ENCODE measurements at places on chromosomes 13 and 19.

DNA sequence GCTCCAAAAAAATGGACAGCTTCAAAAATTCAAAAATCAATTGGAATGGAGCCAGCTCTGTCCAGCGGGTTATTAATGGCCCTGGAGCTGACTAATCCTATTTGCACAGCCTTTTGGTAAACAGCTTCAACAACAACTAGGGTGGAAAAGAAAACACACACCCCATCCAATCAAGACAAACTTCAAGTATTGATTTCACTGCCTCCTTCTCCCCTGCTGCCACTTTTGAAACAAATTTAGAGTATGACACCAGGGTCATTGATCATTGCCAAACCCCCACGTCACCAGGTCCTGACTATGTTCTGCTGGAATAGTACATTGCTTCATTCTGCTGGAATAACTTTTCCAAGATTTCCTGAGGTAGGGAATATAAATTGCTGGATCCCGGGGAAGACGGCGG, 56.8 kb upstream of the GTF3A start:
- no peak for DNase-seq

DNA sequence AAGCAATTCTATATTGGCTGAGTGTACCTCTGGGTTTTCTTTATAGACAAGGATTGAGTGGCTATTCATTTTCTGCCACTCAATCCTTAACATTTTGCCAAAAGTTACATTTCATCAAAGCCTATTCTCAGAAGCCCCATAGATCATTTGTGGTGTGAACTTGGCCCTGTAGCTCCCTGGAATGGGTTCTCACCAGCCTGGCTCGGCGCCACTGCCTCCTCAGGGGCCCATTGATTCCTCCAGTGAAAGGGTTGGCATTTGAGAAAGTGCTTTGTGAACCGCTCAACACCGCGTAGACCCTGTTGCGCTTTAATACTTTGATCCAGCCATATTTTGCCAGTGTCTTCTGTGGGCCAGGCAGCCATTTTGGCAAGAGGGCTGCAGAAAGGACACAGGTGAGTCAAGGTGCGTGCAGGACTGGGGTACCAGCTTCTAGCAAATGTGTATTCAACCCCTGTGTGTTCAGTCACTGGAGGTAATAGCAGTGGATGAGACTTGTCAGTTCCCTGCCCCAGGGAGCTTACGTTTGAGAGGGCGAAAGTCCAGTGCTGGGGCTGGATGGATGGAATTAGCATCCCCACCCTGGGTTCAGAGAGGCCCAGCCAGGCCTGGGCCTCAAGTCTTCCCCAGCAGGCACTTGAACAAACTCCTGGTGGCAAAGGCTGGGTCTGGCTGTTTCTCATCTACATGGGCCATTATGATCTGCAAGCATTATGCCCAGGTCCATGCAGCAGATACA, 3.8 kb downstream of the RAB8A start:
- DNase-seq = no peak

GRCh38 chr19:3981736-3982681, 3.3 kb downstream of the EEF2 start:
- DNase-seq = no peak

- no peak for DNase-seq
These were observed at the start of gene DCT for GRCh38 chr13:94479616-94480015. Gene DCT, minus strand, starts transcription at chr13:94479682. Its CDS starts 427 bp downstream, at chr13:94479255.

DNA sequence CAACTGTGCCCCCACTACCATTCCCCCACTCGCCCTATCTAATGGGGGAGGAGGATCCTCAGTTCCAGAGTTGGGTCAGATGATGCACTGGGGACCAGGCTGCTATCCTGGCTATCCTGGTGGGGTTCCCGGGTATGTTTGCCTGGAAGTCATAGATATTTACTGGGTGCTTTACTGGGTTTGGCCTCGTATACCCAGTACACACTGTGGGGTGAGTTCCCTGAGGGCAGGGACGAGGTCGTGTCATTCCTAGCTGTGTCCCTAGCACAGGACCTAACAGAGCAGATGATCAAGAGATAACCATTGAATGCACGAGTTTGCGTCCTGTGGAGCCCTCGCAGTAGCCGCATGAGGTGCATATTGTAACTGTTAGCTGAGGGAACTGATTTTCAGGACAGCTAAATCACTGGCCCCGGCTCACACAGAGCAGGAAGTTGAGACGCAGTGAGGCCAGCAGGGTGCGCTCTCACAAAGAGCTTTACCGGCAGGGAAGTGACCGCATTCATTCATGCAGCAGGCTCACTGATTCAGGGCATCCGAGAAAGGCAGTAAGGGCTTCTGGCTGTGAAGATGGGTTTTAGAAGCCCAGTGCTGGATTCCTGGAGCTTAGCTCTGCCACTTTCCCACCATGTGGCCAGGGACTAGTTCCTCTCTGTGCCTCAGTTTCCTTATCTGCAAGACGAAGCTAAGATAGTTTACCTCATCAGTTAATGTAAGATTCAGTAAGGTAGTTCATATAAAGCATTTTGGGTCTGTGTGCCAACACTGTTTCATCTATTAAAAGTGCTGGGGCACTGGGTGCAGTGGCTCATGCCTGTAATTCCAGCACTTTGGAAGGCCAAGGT, 6.0 kb downstream of the RUVBL2 start:
- peak; percentile 69 for DNase-seq

DNA sequence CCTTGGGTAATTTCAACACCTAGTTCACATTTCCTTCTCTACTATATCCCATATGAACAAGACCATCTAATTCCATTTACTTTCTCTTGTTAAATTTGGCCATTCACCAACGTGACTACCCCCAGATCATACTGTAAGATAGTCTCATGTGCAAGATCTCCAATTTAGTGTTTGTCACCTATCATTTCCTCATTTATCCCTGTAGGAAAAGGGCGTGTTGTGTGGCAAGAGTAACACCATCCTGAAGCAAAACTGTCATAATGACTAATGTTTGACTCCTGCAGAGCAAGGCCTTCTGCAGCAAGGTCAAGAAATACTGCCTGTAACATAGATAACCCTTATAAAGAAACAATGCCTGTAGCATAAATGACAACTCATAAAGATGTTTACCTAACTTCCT, 51.3 kb downstream of the SUCLA2 start:
- DNase-seq = no peak

DNA sequence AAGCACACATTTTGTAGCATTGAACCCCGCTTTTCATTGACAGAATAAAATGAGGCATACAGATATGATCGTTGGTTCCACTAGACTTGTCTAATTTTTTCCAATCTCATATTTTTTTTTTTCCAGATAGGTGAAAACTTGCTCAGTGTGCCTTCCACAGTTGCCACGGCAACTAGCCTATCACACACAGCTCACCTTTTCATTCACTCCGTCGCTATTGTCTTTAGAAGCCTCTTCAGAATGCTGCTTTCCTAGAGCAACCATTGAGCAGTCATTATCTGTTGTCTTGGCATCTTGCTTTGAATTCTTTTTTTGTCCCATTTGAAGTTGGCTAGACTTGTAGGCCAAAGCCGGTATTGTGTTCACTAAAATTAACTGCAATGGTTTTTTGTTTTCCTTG, 37.7 kb upstream of the ESD start:
- DNase-seq = no peak

- no peak for DNase-seq
These were observed 119.7 kb downstream of the COL4A2 start for GRCh38 chr13:110426735-110427134.

Data from activated gamma-delta T cell treated with Interleukin-2 at 50 U/mL for 16 hours (primary cell).